A549 (cell line): ENCODE measurements at places on chromosomes 1 and 21. TPM values are rescaled to one million over a fixed set of nuclear protein-coding genes. Genes with fewer than 3 reads are reported as not detected.

FCGR3A gene
- polyA plus RNA-seq, result not detected in 3 replicates

RAB25 gene
- not detected in 3 replicates for polyA plus RNA-seq

EDN2 gene
- polyA plus RNA-seq, result 2.8 to 8.2 TPM (median 3.2 TPM) in 3 replicates

- no peak for DNase-seq
Measured at GRCh38 chr1:1208713-1209433, 2.5 kb upstream of the TNFRSF18 start.

DNA sequence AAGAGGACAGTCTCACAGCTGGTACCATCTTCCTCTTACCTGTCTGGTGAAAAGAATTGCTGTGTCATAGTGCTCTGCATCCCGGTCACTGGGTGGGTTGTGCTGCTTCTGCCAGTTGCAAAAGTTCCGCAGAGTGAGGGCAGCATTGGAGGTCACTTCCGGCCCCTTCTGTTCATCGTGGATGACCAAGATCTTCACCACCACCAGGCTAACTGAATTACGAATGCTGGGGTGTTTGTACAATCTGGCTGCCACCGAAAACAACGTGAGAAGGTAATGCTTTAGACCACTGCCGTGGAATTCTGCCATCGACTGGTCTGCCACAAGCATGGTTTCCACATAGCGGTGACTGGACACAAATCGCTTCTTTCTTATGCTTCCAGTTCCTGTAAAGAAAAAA is 2.9 kb downstream of the ADAMTS1 start:
- no peak for DNase-seq

DNA sequence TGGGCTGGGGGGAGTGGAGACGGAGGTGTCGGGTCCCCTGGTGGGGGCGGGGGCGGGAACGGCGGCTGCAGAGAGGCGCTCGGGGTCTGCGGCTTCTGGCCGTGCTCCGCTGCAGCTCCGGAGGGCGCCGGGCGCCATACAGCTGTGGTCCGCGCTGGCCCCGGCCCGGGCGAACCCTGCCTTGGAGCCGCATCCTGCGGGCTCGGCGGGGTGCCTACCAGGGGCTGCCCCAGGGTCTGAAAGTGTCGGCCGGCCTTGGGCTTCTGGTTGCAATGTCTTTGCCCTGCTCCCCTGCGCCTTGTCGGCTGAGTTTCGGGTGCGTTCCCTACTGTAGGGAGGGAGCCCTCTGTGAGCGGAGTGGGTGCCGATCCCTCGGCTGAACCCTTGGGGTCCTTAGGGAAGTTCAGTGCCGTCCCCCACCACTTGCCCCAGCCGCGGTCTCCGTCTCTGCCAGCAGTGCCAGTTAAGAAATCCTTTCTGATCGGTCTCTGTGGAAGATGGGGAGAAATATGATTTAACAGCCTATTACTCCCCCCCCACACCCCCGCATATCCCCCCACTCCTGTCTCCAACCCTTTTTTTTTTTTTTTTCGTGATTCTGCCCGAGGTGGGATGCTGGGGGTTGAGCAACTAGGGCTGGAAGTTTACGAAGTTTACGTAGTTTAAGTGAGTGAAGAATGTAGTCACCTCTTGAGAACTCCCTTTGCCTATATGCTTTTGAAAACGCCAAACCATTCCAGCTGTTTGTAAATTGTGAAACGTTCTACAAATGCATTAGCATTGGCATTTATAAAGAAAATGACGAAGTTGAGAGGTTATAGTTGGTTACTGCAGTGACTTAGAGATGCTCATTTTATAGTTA is 588 bp downstream of the NEXN start:
- peak; percentile 12 for DNase-seq
